ENCODE measurements at places on chromosomes 13 and 19. TPM values are rescaled to one million over a fixed set of nuclear protein-coding genes. Genes with fewer than 3 reads are reported as not detected.

DNA sequence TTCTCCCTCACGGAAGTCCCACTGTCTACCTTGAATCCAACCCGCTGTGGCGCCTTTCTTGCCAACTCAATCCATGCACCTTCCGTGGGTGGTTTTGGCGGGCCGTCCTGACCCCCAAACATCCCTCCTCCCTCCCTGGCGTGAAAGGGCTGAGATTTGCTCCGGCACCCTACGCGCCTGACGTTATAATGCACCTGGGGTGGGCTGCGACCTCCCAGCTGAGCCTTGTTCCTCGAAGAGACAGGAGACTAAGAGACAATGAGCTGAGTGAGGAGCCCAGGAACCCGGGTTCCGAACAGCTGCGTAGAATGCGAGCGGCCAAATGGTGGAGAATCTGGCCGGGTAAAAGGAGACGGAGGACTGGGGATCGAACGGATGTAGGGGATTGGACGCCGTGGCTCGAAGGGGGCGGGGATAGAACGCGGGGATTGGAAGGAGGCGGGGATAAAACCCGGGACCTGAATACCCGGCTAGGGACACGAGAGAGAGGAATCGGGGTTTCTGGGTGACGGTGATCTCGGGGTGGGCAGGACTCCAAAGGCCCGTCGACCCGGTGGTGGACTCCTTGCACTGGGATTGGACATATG lies at the start of gene CPT1C:
Gene CPT1C, plus strand, starts transcription at position 461 of the 587 bp plus-strand sequence. CDS start 1,137 bp downstream, outside the sequence.
- DNase-seq = peak; percentile 51

DNA sequence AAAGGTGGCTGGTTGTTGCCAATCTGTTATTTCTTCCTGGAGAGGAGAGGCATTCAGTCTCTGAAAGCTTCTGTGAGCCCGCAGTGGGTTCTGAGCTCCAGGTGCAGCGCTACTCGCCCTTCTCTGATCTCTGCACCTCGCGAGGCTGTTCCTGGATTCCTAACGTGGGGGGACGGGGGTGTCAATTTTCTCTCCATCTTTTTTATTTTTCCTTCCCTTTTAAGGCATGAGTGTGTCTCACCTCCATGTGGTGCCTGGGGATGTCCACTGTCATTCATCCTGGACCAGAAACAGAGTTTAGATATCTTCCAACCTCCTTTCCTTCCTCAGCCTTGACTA lies 626 bp downstream of the ZNF233 start:
- no peak for DNase-seq

- DNase-seq = no peak
Observed at GRCh38 chr19:42032431-42032830, 37.6 kb downstream of the GRIK5 start.

- no peak for DNase-seq
Observed at GRCh38 chr19:55391702-55392615, 6.2 kb downstream of the RPL28 start.

GRCh38 chr19:15015946-15016542 lies 33.2 kb upstream of the CASP14 start:
- DNase-seq = no peak

PTOV1 gene
- 125 TPM for total RNA-seq

DNA sequence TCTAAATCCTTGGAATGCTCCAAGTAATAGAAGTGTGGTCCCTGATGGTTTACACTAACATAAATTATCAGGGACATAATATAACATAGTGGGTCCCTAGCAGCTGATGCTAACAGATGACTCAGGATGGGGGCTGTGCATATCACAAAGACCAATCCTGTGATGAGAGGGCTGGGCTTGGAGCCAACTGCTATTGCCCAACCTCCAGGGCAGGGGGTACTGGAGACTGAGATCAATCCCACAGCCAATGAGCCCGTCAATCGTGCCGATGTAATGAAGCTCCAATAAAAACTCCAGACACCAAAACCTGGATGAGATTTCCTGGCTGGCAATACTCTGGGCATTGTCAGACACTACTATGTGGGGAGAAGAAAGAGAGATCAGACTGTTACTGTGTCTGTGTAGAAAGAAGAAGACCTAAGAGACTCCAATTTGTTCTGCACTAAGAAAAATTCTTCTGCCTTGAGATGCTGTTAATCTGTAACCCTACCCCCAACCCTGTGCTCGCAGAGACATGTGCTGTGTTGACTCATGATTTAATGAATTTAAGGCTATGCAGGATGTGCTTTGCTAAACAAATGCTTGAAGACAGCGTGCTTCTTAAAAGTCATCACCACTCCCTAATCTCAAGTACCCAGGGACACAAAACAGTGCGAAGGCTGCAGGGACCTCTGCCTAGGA lies 33.4 kb downstream of the ABCC4 start:
- DNase-seq = no peak
